ENCODE measurements at places on chromosomes 1 and 21. TPM values are rescaled to one million over a fixed set of nuclear protein-coding genes. Genes with fewer than 3 reads are reported as not detected.
A peak's percentile ranks its signal among the peaks of the same experiment; 100 is the strongest.

The ZSWIM5 gene
- 2.0 TPM for total RNA-seq

The RNASEL gene
- total RNA-seq = 4.5 TPM

The ACAP3 gene
- 97.3 TPM for total RNA-seq

The SPRR1A gene
- not detected for total RNA-seq

DNA sequence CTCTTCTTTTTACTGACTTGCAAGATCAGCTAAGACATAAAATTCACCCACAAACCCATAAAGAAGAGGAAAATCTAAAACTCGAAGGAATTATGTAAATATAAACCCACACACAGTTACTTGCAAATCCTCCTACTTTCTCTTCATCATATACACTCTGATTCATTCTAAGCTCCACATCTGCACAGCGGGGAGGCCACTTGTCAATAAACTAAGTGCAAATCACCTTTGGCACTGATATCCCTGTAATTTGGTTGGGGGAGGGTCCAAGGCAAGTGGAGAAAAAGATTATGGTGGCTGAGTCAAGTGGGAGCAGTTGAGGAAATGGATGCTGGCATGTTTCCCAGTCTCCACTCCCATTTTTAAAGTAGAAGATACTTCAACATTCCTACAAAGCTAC lies 596.5 kb downstream of the MATN1 start:
- DNase-seq = no peak
- H3K4me1 ChIP-seq = peaks cover 9% of the 10 kb centered on the region
- no peaks in the 10 kb centered on the region for H3K36me3 ChIP-seq
- H3K4me3 ChIP-seq = no peak overlapping the region
- no peak overlapping the region for H3K27ac ChIP-seq
- peaks cover 75% of the 10 kb centered on the region for H3K27me3 ChIP-seq

GRCh38 chr21:26095131-26095530 lies 75.4 kb downstream of the APP start:
- H3K4me1 ChIP-seq = peaks cover 42% of the 10 kb centered on the region
- H3K4me3 ChIP-seq = no peak overlapping the region
- H3K27ac ChIP-seq = no peak overlapping the region
- DNase-seq = no peak
- no peaks in the 10 kb centered on the region for H3K27me3 ChIP-seq
- peaks cover 9% of the 10 kb centered on the region for H3K36me3 ChIP-seq

DNA sequence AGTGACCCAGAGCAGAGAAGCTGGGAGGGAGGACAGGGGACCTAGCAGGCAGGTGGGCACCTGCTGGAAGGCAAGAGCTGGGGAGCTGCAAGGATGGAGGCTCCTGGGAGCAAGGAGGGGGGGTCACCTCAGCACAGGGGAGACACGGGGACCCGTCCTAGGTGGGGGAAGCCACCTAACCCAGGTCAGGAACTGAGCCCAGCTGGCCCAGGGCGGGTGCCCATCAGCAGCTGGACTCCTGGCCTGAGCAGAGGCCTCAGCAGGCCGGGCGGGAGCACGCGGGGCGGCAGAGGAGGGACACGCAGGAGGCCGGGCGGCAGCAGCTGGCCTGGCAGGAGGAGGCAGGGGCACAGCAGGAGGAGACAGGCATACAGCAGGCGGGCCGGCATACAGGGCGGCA lies 949 bp downstream of the KRTAP10-1 start:
- DNase-seq = no peak
- H3K36me3 ChIP-seq = no peaks in the 10 kb centered on the region
- H3K27me3 ChIP-seq = no peaks in the 10 kb centered on the region
- H3K27ac ChIP-seq = no peak overlapping the region
- no peaks in the 10 kb centered on the region for H3K4me1 ChIP-seq
- no peak overlapping the region for H3K4me3 ChIP-seq

- no peaks in the 10 kb centered on the region for H3K36me3 ChIP-seq
- H3K27me3 ChIP-seq = no peaks in the 10 kb centered on the region
- DNase-seq = no peak
- no peak overlapping the region for H3K4me3 ChIP-seq
- no peak overlapping the region for H3K27ac ChIP-seq
- peaks cover 28% of the 10 kb centered on the region for H3K4me1 ChIP-seq
These were observed 290.3 kb upstream of the SGIP1 start for GRCh38 chr1:66243548-66244130.

DNA sequence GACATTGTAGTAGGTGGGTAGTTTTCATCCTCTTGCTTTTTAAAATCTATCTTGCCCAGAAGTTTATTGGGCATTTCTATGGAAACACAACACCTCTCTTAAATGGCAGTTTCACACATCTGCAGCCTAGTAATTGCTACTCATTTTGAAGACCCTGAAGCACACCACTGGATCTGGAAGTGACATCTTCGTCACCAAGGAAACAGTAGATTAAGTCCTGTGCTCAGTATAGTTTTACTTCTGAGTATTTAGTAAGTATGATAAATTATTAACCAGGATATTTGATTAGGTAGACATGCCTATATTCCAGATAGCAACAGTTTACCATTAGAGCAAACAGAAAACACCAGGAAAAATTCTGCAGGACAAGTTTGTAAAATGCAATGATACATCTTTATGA lies 48.7 kb downstream of the UCK2 start:
- peaks cover 31% of the 10 kb centered on the region for H3K36me3 ChIP-seq
- no peaks in the 10 kb centered on the region for H3K27me3 ChIP-seq
- no peak overlapping the region for H3K4me3 ChIP-seq
- DNase-seq = no peak

- H3K4me3 ChIP-seq = no peak overlapping the region
- no peaks in the 10 kb centered on the region for H3K36me3 ChIP-seq
- peaks cover 32% of the 10 kb centered on the region for H3K27me3 ChIP-seq
- H3K4me1 ChIP-seq = peaks cover 6% of the 10 kb centered on the region
- no peak for DNase-seq
These were observed 25.4 kb downstream of the CHD5 start for GRCh38 chr1:6154525-6155319.

GRCh38 chr1:173915596-173915995 lies 1.5 kb downstream of the SERPINC1 start:
- no peak overlapping the region for H3K27ac ChIP-seq
- no peaks in the 10 kb centered on the region for H3K27me3 ChIP-seq
- no peaks in the 10 kb centered on the region for H3K36me3 ChIP-seq
- H3K4me1 ChIP-seq = no peaks in the 10 kb centered on the region
- DNase-seq = no peak

DNA sequence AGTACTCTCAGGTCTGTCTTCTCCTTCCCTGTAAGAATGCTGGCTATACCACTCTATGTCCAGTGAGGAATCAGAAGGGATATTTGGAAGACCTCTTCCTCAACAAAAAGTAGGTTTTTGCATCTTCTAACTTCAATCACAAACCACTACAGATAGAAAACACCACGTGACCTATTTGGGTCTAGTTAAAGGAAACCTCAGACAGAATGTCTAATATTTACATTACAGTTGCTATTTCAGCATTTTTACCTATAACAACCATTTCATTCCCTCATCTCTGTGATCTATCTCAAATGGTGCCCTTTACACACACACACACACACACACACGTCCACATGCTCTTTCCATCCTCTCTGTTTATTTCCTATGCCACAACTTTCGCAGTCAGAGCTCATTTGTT lies 7.9 kb upstream of the ADORA3 start:
- H3K27me3 ChIP-seq = no peaks in the 10 kb centered on the region
- no peak for DNase-seq
- peaks cover 13% of the 10 kb centered on the region for H3K4me1 ChIP-seq
- no peak overlapping the region for H3K27ac ChIP-seq
- H3K36me3 ChIP-seq = no peaks in the 10 kb centered on the region
- H3K4me3 ChIP-seq = no peak overlapping the region

GRCh38 chr1:89804642-89805237 lies 16.1 kb upstream of the LRRC8D start:
- peak; percentile 90 for DNase-seq
- H3K27me3 ChIP-seq = no peaks in the 10 kb centered on the region
- no peaks in the 10 kb centered on the region for H3K36me3 ChIP-seq
- no peak overlapping the region for H3K27ac ChIP-seq
- H3K4me3 ChIP-seq = no peak overlapping the region
- peaks cover 3% of the 10 kb centered on the region for H3K4me1 ChIP-seq

DNA sequence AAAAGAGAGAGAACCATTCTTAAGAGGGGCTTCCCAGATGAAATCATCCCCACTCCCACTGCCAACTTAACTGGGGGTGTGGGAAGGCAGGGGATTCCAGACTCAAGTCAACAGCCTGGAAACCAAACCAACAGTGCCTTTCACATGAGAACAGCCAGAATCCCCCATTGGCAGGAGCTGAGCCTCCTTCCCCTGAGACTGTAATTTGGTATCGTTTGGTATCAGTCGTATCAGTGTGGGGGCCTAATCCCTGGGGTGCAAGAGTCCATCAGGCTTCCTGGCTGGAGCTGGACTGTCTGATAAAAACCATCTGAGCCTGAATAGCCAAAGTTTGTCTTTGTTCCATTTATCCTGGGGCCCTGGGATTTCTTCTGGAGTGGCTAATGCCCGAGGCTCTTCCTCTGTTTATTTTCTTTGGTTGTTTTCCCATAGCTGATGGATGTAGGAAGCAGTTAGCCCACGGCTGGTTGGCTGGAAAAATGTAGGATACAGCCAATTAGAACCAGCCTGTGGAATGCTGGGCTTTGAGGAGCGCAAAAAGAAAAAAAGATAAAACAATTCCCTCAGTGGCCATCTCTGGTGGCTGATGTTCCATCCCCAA lies 84.6 kb downstream of the LAMC2 start:
- DNase-seq = no peak
- no peaks in the 10 kb centered on the region for H3K27me3 ChIP-seq
- no peaks in the 10 kb centered on the region for H3K36me3 ChIP-seq
- peak overlapping the region; percentile 43 for H3K27ac ChIP-seq

DNA sequence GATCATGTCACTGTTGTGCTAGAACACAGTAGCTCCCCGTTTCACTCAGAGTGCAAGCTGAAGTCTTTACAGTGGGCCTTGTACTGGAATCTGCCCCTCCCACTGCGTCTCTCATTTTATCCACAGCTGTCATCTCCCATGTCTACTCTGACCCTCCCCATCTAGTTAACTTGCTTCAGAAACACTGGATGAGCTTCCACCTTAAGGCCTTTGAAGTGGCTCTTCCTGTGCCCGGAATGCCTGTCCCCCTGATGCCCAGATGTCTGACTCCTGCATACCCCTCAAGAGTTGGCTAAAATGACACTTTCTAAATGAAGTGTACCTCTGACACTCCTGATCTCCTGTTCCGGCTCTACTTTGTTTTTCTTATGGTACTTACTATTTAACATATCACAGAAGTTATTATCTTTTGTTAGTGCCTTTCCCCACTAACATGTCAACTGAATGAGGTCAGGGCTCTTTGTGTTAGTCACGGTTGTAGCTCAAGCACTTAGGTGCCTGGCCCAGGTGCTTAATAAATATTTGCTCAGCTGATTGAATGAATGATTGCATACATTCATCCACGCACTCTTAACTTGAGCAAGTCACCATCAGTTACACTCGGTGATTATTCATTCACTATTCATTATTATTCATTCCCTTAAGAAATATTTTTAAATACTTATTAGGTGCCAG lies 13.3 kb downstream of the ARV1 start:
- H3K4me3 ChIP-seq = no peak overlapping the region
- H3K36me3 ChIP-seq = peaks cover 20% of the 10 kb centered on the region
- DNase-seq = no peak
- H3K27ac ChIP-seq = peak overlapping the region; percentile 11

DNA sequence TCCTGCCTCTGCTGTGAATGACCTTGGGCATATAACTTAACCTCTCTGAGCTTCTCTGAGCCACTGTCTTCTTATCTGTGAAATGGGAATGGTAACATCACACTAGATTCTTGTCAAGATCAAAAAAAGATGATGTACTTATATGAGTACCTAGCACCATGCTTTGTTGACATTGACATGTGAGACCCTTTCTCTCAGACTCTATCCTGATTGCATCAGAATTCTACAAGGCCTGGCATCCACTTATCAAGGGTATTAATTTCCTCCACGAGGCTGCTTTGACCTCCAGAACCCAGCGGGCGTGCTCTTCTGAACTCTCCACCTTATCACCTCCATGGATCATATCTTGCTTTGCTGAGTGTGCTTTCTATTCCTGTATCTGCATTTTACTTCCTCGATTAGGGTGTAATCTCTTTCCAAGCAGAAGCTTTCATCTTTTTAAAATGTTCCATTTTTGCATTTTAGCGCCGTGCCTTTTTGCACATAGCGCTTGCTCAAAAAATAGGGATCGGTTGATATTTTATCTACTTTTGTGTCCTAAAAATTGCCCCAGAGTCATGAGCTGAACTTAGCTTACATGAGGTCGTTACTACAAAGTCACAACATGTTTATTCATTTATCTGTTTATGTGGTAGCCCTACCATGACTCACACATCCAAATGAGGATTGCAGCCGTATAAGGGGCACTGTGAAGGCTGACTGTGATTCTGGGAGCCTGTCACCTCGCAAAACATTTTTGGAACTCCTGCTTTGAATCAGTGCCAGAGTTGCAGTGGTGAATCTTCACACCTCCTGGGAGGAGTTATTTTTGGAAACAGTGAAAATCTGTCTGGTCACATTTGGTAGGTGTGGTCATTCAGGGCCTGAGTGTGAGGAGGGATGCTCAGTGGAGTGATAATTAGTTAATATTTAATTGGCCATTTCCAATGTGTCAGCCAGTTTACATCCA lies 63.2 kb downstream of the IER5 start:
- H3K36me3 ChIP-seq = no peaks in the 10 kb centered on the region
- no peak for DNase-seq
- no peaks in the 10 kb centered on the region for H3K27me3 ChIP-seq
- H3K4me1 ChIP-seq = peaks cover 22% of the 10 kb centered on the region
- no peak overlapping the region for H3K4me3 ChIP-seq

Data from mesothelial cell of epicardium (in vitro differentiated cells).